Glomerular endothelial cell (primary cell): ENCODE measurements at places on chromosomes 16 and 17. TPM values are rescaled to one million over a fixed set of nuclear protein-coding genes. Genes with fewer than 3 reads are reported as not detected.

ABCA10 gene
- total RNA-seq = 0.58 and 1.5 TPM in 2 replicates

RCVRN gene
- total RNA-seq = not detected in 2 replicates

ABCC11 gene
- total RNA-seq = 0.29 TPM in 1 of 2 replicates, not detected in the other

GP1BA gene
- total RNA-seq = not detected in 2 replicates

IGF2BP1 gene
- 15.6 and 21.9 TPM in 2 replicates for total RNA-seq

KLHDC4 gene
- 17.8 and 21.3 TPM in 2 replicates for total RNA-seq
